ENCODE measurements at places on chromosomes 16 and 17.

GRCh38 chr17:40561871-40562611 is 3.2 kb downstream of the CCR7 start:
- DNase-seq = no peak

DNA sequence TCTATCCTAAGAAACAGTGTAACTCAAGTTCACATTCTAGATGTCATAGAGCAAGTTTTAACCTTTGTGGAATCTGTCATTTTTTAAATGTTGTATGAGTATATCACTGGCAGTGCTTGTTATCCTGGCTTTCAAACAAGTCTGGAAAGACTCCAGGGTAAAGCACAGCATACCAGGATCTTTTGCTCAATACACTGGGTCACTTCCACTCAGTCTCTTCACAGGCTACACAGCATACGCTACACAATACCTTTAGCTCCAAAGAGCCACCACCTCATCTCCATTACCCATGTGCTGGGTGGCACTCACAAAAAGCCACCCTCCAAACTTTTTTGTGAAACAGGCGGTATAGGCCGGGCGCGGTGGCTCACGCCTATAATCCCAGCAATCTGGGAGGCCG is 69.5 kb downstream of the PARN start:
- no peak for DNase-seq

DNA sequence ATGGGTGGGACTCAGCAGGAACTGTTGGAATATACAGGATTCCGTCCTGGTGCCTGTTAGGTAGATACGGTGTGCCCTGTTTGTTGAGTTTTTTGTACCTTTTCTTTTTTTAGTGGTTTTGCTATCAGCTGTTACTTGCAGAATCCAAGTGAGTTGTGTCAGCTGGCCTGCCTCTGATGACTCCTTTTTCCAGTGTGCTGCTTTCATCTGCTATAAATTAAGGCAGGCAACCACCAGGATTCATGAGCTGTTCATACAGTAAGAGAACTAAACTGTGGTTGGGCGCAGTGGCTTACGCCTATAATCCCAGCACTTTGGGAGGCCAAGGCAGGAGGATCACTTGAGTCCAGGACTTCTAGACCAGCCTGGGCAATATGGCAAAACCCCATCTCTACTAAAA is 79.9 kb downstream of the WNT3 start:
- no peak for DNase-seq

DNA sequence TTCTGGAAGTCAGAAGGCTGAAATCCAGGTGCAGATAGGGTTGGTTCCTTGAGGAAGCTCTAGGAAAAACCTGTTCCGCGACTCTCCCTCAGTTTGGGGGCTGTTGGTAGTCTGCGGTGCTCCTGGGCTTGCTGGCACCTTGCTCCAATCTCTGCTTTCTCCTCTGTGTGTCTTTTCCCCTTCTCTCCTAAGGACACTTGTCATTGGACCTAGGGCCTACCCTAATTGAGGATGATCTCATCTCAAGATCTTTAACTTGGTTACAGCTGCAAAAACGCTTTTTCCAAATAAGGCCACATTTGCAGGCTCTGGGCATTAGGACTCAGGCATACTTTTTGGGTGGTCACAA is 12.9 kb upstream of the CACNG4 start:
- no peak for DNase-seq

DNA sequence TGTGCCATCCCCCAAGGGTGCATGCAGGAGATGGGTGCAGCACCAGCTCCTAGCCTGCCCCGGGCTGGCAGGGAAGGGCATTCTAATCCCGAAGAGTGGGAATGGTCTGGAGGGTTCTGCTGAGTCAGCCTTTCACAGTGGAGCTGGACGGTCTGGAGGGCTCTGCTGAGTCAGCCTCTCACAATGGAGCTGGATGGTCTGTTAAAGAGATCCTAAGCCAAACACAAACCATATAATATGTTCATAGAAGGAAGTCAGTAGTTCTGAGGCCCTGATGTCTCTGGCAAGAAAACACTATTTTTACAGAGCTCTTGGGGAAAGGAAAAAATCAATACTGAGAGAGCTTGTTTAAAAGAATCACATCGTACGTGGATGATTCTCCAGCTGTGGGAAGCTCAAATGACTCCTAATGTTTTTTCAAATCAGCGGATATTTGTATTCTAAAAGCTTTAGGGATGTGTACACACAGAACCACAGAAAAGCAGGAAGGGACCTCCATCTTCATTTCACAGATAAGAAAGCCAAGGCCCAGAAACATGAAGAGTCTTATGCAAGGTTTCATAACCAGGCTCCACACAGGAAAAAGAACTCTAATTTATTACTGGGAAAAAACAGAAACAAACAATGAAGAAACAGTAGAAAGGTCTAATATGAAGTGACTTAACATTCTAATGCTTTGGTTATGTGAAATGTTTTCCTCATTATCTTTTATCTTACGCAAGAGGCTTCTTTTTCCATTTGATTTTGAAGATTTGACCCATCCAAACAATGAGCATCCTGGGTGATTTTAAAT is 176.3 kb downstream of the VPS53 start:
- DNase-seq = no peak

- DNase-seq = no peak
These were observed 162.5 kb downstream of the SLC39A11 start for GRCh38 chr17:72930031-72930430.

DNA sequence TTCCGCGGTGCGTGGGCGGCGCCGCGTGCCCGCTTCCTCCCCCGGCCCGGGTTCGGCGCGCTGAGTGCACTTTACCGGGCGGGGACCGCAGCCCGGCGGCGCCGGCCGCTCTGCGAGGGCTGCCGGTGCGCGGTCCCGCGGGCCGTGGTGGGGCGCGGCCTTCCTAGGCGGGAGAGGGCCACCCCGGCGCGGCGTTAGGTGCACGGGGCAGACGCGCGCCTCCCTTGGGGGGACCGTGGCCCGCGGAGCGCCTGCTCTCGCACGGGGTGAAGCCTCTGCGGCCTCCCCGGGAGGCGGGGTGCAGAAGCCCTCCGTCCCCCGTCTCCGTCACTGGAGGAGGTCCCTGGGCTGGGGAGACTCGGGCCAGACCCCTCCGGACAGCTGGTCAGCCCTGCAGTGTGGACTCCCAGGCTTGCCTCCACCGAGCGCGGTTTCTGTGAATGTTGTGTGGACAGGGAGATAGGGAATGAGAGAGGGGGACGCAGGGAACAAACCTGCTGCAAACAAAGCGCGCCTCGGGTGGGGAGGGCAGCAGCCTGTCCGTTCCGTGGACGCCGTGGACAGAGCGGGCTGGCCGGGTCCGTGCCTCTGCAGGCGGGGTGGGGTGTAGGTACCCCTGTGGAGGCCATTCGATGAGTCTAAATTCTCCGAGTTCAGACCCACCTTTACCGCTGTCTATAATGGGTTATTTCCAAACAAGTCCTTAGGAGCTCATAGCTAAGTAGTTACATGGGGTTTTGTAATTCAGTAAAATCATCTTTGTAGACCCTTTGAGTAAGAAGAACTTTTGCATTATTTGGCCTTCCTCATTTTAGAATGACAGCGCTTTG is 721 bp downstream of the TBCD start:
- no peak for DNase-seq

GRCh38 chr17:58530655-58531054 is 16.2 kb upstream of the MTMR4 start:
- DNase-seq = no peak

DNA sequence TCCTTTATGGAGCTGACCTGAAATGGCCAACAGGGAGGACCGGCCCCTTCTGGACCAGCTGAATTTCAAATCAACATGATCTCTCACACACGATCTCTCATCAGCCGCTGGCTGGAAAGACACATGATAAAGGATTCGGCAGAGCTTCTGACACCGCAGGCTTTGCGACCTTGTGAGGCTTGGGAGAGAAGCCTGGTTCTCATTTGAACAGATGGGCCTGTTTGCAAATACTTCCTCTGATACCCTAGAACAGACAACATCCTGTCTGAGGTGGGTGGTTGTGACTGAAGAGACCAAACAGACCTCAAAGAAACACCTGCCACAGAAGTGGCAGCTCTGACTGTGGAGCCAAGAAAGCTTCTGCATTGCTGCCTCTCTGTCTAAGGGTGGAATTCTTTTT is 77.9 kb upstream of the SDK2 start:
- DNase-seq = no peak

GRCh38 chr17:65679165-65679845 is 117.9 kb upstream of the AXIN2 start:
- DNase-seq = no peak

- DNase-seq = no peak
These were observed 68.0 kb upstream of the SIAH1 start for GRCh38 chr16:48452991-48453760.

DNA sequence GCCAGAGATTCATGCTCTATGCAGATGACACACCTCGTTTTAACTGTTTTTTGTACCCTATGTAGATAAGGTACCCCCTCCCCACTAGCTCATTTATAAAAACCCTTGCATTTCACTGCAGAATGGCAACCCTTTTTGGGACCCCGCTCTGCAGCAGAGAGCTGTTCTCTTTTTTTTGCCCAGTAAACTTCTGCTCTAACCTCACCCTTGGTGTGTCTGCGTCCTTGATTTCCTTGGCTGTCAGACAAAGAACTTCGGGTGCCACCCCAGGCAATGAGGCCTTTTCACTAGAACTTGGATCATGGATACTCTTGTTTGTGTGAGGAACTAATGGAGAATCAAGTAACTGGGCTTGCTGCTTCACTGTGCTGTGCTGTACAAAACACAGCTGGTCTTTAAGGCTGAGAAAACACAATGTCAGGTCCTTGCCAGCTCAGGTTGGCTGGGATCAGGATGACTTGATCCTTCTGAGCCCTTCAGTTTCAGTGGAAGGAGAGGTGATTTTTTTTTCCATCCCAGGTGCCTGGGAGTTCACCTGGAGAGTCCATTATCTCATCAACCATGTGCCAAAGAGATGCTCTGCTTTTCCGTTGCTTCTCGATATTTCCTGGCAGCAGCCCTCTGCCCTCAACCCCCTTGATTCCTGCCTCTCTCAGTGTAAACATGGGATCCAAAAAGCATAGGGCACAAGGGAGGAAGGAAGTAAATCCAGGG is 133.2 kb upstream of the FAM20A start:
- no peak for DNase-seq

DNA sequence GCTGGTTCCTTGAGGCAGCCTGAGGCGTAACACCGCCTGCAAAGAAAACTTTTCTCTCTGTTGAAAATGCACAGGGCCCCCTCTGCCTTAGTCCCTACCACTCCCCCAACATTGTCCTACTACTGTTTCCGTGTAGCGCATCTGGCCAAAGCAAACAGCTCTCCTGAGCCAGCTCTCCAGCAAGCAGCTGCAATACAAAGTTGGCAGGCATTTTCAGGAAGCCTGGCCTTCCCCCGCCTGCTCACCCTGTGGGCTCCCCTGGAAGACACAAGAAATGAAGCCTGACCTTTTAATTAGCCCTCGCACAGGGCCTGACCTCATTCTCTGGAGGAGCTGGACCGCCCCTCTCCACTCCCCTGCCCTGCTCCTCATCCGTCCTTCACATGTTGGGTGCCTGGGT is 66.7 kb downstream of the SOX9 start:
- DNase-seq = no peak

- no peak for DNase-seq
These were observed 15.9 kb downstream of the PEMT start for GRCh38 chr17:17575360-17576251.

GRCh38 chr17:17351901-17352781 is 49.0 kb downstream of the NT5M start:
- peak; percentile 90 for DNase-seq

DNA sequence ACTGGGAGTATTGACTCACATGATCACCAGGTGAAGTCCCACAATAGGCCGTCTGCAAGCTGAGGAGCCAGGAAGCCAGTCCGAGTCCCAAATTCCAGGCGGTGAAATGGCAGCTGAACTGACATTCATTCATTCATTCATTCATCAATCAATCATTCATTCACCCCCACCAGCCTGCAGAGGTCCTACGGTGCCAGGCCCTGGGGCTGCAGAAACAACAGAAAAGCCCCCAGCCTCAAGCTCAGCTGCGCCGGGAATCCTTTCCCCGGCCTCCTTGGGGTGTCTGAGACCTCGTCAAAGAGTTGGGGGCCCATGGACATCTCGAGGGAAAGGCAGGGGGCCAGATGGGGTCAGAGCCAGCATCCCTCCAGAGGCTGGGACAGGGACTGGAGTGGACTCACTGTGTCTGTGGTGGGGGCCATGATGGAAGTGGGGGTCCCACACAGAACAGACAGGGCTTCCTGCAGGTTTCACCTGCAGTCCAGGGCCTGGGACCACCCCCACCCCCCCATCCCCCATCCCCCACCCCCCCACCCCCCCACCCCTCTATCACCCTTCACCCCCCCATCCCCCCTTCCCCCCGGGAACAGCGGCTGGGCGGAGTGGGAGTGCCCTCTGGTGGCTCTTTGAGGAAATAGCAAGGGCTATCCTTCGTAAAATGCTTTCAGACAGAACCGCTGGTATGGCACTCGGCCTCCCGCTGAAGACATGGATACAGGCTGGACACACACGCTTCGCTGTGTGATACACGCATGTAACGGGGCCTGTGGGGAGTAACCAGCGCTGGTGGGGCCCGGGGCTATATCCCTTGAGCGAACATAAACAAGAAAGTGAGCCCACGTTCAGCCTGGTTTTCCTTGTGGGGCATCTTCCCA is 8.5 kb upstream of the ZC3H18 start:
- DNase-seq = no peak

DNA sequence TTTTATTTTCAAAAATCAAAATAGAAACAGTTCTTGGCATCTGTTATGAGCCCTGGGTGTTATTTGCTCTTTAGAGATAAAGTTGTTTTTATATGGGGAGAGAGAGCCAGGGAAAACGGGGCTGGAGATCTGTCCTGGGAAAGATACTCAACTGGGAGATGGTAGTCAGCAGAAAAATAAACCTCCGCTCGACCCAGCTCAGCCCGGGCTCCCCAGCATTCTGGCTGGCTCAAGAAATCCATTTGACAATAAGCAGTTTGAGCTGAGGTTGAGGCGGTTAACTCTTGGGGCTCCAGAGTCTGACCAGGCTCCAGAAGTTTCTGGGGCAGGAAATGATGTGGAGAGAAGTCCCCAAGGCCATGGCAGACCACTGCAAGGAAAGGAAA is 151.9 kb downstream of the IRX5 start:
- no peak for DNase-seq

GRCh38 chr17:65850486-65850885 is 289.0 kb upstream of the AXIN2 start:
- DNase-seq = no peak

GRCh38 chr16:4465977-4466779 is 8.2 kb downstream of the NMRAL1 start:
- DNase-seq = no peak

- no peak for DNase-seq
These were observed 789.9 kb upstream of the KIF2B start for GRCh38 chr17:53032861-53033271.

GRCh38 chr16:56610609-56611111 is 2.3 kb downstream of the MT2A start:
- DNase-seq = no peak
